Fibroblast of gingiva (primary cell): ENCODE measurements at places on chromosomes 1 and 21.

DNA sequence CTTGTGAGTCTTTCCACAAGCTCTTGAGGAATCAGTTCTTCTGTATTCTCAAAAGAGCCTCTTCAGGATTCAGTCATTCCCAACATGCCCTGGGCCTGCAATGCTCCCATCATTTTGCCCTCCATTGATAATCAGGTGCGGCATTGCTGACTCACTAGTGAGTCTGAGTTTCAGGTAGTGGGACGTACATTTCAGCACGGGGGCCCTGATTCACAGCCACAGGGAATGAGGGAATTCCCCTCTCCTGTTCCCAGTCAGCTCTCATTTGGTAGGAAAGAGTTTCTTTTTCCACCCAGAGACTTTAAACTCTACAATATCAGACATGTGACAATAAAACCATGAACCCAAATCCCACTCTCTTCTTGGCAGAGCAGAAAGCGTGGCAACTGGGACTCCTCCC, 3.7 kb upstream of the IRF6 start:
- no peak for DNase-seq

DNA sequence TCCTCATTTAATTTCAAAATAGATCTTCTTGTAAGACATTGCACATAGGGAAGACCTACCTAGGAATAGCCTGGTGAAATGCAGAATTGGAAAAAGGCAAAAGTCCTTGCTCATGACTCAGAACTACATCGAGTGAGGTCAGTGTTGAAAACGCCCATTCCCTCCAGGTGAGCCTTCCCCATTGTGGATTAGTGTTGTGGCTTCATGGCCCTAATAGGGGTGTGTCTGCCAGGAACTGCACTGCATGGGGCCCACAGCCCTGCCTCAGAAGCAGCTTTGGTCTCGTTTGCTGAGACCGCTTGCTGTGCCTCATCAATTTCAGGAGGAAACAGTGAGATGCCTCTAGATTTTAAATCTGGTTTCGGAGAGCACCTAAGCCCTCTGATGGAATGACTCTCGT, 17.0 kb downstream of the TFF3 start:
- DNase-seq = no peak

DNA sequence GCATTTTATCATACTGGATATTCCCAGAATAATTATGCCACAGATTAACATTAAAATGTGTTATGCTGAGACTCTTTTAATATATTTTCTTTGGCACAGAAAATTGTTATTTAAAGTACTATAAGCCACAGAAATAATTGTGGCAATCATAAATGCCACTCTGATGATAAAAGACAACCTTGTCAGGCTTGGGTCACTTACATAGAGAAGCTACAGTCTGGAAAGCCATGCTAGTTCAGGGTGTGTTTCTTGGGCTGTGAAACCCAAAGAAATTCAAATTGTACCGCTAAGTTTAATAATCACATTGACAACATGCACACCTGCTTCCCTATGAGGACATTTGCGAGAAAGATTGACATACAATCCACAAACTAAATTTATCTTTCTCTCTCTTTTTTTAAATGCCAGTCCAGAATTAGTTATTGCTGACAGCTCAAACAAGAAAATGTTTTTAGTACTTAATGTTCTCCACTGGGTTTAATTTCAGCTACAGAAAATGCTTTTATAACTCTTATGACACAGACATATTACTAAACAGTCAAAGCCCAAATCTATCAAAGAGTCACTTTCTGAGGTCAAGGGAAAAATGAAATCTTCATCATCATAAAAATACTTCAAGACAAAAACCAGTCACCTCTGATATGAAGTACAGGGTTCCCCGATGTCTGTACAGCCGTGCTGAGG, 38.7 kb downstream of the TTC13 start:
- no peak for DNase-seq

- DNase-seq = peak; percentile 65
Measured at GRCh38 chr1:227268943-227269342, 49.3 kb downstream of the CDC42BPA start.

DNA sequence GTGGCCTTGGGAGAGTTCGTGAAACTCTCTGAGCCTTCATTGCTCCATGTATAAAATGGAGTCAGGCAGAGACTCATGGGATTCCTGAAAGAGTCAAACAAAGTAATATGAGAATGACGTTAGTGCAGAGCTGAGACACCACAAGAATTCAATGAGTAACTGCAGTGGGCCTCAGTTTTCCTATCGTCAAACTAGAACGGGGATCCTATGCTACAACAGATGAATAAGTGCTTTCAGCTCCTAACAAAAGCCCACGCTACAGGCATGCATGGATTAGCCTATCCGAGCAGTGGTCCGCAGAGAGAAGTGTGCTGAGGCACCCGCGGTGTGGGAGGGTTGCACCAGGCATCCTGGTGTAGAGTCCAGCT, 124.7 kb downstream of the SYF2 start:
- DNase-seq = peak; percentile 34

GRCh38 chr1:63971557-63971956, 197.7 kb downstream of the ROR1 start:
- no peak for DNase-seq

GRCh38 chr1:92043621-92044020, 13.8 kb downstream of the EPHX4 start:
- no peak for DNase-seq

DNA sequence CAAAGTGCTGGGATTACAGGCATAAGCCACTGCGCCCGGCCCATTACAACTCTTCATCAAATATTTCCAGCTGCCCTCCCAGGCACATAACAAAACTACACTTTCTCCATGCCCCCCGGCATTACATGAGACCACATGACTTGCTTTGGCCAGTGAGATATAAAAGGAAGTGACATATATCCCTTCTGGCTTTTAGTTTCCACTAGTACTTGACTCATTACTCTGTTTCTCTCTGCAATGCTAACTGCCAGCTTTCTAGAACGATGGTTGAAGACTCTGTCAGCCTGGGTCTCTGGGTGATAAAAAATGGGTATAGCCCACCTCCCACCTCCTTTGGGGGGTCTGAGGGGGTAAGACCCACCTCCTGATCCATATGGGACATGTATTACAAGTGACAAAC, 24.2 kb downstream of the ABL2 start:
- DNase-seq = no peak

GRCh38 chr1:111943066-111943465, 46.4 kb downstream of the KCND3 start:
- no peak for DNase-seq

DNA sequence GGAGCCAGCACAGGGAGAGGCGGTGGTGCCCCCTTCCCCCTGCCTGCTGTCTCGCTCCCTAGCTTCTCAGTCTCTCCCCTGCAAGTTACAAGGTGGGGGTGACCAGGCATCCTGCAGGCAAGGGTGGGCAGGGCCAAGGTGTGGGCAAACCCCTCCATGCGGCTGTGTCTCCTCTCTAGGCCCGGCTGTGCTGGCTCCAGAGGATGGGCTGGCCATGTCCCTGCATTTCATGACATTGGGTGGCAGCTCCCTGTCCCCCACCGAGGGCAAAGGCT, 14.6 kb downstream of the NTRK1 start:
- DNase-seq = no peak

DNA sequence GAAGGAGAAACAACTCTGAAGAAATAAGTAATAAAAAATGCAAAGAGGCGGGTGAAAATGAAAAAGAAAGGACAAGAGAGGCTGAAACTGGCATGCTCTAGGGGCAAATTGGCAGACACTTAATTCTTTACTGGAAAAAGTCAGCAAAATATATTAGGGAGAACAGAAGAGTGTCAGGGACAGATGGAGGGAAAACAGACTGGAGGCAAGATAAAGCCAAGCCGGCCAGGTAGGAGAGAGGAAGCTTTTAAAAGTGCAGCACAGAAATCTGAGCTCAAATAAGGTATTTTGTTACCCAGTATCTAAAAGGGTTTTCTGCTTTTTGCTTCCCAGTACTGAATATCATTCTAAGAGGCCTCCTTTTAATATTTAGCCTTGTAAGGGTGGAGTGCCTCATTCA, 339.3 kb downstream of the PAPPA2 start:
- DNase-seq = no peak

DNA sequence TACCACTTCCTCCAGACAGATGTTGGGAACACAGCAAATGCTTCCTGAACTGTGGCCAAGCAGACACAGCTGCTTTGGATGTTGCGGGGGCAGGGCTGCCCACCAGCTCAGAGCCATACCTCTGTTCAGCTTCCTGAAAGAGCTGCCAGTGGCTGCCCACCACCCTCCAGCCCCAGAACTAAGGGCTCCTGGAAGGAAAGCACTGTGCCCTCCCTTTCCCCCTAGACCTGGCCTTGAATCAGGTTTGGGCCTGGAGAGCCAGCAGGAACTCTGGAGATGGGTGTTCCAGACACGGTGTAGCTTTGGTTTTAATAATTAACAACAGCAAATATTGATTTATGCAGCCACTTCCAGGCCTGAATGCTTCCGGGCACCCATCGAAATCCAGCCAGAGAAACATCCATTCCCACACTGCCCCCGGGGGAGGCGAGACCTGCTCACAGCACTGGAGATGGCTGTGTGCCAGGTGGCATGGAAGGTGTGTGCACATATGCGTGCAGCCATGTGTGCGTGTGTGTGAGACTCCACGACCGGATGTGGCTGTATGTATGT, 45.7 kb downstream of the RAP1GAP start:
- DNase-seq = no peak

DNA sequence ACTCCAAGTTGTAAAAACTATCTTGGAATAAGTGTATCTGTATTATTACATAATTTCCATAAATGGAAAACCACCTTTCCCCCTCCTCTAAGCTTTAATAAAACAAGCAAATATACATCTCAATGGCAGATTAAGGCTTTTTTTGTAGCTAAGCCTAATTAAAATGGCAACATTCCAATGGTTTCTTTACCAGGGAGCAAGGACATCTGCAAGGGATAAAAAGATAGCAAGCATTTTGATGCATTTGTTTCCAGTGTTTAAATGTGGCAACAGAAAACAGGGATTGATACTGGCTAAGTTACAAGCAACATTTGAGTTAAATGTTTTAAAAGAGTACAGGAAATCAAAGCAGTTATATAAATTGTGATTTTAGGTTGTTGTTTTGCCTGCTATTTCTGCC, 1012.7 kb downstream of the ADGRL2 start:
- DNase-seq = no peak

DNA sequence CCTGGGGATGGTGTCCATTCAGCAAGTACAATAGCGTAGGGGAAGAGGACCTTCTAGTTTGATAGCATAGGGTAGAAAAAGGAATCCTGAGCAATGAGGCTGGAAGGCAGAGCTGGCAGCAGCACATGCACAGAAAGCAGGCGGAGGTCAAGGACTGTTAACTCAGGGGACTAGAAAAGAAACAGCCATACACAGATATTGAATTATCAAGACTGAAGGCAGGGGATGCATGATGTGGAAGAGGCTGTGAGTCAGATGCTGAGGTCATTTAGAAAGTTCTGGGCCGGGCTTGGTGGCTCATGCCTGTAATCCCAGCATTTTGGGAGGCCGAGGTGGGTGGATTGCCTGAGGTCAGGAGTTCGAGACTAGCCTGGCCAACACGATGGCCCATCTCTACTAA, 65.6 kb downstream of the OPTC start:
- peak; percentile 36 for DNase-seq

GRCh38 chr1:37092937-37093336, 58.6 kb upstream of the GRIK3 start:
- no peak for DNase-seq

DNA sequence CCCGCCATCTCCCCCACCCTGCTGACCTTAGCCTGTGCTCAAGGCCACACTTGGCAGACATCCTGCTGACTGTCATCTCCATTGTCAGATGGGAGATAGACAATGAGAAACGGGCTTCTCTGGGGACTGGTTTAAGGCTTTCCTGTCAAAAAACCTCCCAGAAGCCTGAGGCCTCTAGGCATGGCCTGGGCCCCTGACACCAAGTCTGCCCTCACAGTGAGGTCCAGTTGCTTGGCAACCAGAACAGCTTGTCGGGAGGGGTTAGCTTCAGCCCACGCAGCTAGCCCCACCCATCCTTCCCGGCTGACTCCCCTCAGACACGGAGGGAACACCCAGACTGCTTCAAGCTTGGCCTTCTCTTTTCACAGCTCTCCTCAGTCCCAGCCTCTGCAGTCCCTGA, 11.0 kb downstream of the PLEKHA6 start:
- no peak for DNase-seq

GRCh38 chr1:38000529-38001455, 4.5 kb downstream of the FHL3 start:
- DNase-seq = peak; percentile 63

DNA sequence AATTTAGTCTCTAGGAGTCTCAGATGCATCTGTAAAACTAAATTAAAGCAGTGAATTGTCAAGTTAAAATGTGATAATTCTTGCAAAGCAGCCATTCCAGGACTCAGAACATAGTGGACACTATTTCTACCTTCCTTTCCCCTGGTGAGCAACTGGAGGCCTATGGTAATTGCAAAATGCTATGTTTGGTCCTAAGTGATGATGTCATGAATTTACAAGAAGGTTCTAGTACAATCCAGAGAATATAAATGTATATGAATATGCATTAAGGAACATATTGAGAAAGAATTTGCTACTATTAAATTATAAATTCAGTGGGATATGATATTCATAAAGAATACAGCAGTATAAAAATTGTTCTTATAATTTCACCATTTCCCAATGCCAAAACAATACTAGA, 32.6 kb downstream of the OMA1 start:
- no peak for DNase-seq

- DNase-seq = no peak
Measured at GRCh38 chr1:7421471-7422075, 349.5 kb upstream of the VAMP3 start.

DNA sequence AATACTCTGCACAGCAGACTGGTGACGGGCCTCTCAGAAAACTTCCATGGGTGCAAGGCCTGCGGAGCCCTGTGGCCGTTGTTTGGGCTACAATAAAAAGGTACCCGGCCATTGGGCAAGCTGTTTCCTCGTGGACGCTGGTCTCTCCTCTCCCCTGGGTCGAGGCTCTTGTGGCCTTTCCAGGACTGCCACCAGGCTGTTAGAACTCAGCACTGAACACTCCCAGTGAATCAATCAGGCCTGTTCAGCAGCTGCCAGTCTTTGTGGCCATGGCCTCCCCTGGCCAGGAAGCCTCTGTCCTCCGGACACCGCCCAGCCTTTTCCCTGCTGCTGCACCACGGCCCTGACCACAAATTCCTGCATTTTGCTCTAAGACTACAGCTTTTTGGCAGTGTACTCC, 33.0 kb upstream of the ACTRT2 start:
- no peak for DNase-seq

DNA sequence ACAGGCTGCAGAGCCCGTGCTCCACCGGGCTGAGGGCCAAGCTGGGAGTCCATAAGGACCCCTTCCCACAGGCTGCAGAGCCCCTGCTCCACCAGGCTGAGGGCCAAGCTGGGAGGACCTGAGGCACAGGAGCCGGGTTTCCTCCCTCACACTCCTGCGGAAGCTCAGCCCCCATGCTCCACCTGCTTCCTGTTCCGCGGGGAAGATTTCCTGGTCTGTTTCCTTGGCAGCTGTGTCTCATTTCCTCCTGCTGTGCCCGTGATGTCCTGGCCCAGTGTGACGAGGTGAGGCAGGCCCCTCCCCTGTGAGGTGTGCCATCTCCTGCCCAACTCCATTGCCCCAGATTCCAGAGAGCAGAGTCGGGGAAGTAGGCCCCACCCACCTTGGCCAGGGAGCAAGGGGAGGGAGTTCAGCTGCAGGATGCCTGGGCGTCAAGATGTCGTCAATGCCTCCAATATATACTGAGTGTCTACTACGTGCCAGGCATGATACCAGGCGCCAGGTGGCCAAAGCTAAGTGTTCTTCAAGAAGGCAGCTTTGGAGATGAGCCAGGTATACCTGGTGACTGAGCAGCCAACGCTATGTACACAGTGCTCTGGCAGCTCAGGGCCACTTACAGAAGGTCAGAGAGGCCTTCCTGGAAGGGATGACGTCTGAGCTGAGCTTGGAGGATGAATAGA, 58.8 kb downstream of the NAV1 start:
- DNase-seq = no peak

GRCh38 chr1:156802421-156802935, 14.2 kb downstream of the SH2D2A start:
- DNase-seq = no peak
